ENCODE measurements at places on chromosomes 12 and 14. TPM values are rescaled to one million over a fixed set of nuclear protein-coding genes. Genes with fewer than 3 reads are reported as not detected.

DNA sequence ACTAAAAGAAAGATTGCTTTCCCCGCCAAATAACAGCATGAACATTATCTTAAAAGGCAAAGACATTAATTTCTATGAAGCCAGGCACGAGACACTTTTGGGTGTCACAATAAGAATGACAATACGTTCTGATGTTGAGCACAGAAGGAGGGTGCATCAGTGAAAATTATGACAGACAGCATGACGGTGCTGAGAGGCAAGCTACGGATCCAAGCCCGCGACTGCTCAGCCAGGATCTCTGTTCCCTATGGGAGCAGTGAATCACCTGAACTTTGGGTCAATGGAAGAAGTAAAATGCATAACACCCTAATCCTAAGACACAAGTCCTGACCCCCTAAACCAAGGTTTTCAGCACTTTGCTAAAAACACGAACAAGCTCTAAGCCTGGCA, 51.7 kb downstream of the SLC25A47 start:
- DNase-seq = no peak

Gene AQP6
- total RNA-seq = 0.09 TPM

DNA sequence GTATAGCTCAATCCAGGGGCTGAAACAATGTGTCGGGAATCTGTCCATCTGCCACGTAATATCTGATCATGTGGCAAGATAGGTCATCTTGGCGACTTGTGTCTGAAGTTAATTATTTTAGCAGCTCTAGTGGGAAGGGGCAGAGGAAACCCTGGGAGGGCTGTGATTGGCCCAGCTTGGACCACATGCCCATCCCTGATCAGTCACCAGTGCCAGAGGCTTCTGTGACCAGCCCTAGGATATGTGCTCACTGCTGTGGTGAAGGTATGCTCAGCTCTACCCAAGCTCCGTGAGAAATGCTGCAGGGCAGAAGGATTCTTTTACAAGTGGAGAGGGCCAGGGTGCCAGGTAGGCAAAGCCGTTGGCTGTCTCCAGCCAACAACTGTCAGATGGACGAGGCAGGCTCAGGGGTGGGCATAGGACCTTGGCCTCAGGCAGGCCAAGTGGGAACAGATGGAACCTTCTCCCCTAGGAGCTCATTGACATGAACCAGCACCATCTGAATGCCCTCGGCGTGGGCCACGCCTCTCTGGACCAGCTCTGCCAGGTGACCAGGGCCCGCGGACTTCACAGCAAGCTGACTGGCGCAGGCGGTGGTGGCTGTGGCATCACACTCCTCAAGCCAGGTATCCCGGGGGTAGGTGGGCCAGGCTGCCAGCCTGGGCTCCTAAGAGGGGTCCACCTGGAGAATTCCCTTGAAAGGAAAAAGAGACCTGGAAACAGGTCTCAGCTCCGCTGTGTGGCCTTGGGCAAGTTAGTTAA, 21.1 kb downstream of the MVK start:
- DNase-seq = no peak

Gene HOXC12
- not detected for total RNA-seq

DNA sequence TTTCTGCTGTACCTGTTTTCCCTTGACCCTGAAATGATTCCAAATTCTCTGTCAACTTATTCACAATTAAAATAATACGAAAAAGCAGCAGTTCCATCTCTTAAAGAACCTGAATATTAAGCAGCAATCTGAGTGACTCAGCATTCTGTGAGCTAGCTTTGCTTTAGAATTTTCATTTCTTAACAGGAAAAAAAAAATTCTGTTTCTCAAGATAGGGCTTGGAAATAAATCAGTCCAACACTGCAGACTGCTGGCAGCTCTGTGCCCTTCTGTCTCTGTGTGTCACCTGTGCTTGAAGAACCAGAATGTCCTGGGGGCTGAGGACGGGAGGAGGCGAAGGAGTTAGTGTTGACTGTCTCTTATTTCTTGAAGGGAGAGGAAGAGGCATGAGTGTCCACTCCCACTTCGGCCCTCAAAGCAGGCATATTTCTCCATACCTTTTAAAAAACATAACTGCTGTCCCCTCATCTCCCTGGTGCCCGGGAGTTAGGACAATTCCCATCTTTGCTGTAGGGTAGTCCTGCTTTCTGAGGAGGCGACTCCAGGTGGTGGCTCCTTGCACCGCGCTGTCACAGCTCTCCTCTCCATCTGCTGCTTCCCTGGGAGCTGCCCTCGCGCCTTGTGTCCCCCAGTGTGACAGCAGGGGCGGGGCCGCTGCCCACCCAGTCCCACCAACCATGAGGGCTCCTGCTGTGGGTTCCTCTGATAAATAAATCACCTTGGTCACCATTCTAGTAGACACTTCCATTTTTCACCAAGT, 203.1 kb downstream of the CALM1 start:
- DNase-seq = no peak

DNA sequence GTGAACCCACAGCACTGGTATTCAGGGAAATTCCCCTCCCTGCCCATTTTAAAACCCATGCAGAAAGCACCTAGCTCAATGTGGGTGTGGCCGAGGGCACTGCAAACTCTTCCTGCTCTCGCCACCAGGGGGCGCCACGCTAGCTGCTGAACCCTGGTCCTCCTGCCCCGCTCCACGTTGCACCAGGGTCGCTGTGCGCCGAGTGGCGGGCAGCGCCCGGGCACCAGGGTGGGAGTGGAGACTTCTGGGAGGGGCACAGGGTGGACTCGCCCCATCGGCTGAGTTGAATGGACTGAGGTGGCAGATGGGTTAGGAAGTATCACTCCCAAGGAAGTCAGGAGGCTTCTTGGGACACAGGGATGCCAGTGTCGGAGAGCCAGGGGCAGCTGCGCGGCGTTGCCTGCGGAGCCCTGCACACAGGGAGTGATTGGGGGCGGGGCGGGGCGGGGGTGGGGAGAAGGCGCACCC, 48.1 kb upstream of the BCL11B start:
- peak; percentile 84 for DNase-seq

GRCh38 chr14:42004321-42004720, 397.6 kb downstream of the LRFN5 start:
- DNase-seq = no peak

DNA sequence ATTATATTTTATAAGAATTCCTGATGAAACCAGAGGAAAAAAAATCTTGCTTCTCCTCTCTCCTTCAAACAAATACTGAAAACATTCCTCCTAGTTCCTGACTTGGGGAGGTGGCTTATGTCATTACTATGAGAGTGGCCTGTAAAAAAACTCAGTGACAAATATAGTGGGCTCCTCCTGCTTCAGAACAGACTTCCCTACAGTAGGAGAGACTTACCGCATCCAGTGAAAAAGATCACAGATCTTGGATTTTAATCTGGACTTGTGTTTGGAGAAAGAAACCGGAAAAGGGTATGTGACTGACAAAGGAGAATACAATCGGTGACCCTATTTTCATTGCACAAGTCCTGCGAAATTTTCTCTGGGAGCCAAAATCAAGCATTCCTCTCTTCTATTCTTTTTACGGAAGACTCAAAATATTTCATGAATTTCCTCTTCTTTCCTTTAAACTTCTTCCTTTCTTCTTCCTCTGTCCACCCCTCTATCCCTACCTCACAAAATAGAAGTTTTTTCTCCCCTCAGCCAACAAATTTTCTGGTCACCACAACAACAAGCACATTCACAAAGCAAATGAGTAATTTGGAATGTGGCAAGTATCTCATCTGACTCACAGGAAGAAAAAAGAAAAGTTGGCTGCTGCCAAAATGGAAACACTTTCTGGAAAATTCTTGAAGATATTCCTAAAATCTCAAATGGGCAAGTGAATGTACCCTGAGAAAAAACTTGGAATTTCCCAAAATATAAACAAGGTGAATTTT, 185.1 kb upstream of the CDKN3 start:
- DNase-seq = no peak

DNA sequence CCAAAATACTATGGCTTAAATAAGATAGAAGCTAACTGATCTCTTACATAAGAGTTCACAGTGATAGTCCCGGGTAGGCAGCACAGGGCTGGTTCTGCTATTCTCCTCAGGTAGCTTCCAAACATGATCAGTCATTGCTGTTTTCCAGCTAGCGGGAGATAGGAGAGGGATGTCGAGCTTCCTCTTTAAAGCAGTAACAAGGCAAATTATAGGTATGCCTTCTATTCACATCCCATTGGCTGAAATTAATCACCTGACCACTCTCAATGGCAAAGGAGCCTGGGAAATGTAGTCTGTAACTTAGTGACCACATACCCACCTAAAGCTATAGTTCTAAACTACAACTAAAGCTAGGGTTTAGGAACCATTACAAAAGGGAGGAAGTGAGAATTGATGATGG, 34.5 kb upstream of the VRK1 start:
- DNase-seq = peak; percentile 57

DNA sequence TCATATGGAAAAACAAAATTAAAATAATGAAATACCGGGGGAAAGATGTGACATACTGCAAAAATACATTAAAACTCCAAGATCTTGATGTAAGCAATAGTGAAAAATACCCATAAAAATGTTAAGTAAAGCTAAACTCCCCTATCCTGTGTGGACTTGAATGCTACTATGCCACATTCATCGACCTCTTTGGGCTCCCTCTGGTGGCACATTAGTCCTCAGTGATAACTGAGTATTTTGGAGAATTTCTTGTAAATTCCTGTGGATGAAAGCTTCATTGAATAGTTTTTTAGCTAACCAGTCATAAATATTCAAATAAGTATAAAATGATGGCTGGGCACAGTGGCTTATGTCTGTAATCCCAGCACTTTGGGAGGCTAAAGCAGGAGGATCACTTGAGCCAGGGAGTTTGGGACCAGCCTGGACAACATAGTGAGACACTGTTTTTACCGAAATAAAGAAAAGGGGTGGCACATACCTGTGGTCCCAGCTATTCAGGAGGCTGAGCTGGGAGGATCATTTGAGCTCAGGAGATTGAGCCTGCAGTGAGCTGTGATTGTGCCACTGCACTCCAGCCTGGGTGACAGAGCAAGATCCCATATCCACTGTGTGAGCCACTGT, 42.4 kb upstream of the SGPP1 start:
- DNase-seq = no peak

Gene RHEBL1
- total RNA-seq = 4.1 TPM

Gene C12orf50
- 0.17 TPM for total RNA-seq

DNA sequence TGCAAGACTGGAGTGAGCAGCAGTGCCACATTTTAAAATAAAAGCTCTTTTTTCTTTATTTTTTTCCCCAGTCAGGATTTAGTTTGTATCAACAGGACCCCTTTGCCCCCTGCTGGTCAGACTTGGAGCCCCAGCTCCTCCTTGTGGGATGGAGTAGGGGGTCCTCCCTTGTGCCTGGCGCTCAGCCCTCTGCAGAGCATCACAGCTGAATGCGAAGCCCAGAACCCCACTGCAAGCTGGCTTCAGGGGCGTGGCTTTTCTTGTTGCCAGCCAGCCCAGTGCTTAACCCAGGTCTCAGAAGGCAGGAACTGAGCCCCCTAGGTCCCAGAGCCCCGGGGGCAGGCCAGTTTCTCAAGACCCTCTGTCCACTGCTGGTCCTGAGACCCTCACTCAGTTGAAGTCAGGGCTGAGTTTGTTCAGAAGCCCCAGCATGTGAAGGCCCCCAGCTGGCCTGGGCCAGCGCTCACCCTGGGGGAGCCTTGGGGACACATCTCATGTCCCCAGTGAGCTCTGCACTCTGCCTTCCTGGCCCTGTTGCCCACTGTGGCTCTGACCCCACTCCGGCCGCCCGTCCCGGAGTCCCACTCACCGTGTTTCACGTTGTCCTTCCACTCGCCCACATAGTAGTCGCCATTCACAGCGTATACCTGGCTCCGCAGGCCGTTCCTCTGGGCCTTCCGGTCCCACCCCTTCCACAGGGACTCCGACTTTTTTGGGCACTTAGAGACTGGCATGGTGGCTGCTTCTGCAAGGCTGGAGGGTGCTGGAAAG, 519 bp downstream of the MORN3 start:
- peak; percentile 82 for DNase-seq

Gene DBX2
- total RNA-seq = not detected

GRCh38 chr14:91780452-91780851, 48.6 kb upstream of the CATSPERB start:
- no peak for DNase-seq

Gene SRP54
- 57.7 TPM for total RNA-seq

GRCh38 chr12:9347328-9348127, 139.3 kb upstream of the PZP start:
- peak; percentile 11 for DNase-seq

Gene MYG1
- 89.5 TPM for total RNA-seq

Gene TRMT61A
- 22.2 TPM for total RNA-seq

Gene TMCC3
- total RNA-seq = 0.87 TPM

GRCh38 chr14:65228436-65228835, 126.1 kb upstream of the MAX start:
- no peak for DNase-seq

Data from H9 (cell line).